RKO (cell line): ENCODE measurements at places on chromosomes 11 and 22.

DNA sequence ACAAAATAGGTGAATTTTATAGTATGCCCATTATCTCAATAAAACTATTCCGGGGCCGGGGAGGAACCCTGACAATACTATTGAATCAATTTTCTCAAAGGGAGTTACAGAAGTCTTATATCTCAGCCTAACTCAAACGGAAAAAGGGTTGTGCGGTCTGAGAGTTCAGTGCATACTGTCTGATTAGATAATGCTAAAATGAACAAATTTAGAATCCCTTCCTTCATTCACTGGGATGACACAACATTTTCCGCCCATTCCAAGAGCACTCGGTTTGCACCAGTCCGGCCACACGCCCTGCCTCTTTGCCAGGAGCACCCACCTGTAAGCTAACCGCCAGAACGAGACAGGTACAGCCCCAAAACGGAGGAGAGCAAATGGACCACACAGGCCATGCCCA lies 50.0 kb upstream of the NFRKB start:
- DNase-seq: no peak

GRCh38 chr22:48043581-48043980 lies 1281.1 kb downstream of the TBC1D22A start:
- no peak for DNase-seq

DNA sequence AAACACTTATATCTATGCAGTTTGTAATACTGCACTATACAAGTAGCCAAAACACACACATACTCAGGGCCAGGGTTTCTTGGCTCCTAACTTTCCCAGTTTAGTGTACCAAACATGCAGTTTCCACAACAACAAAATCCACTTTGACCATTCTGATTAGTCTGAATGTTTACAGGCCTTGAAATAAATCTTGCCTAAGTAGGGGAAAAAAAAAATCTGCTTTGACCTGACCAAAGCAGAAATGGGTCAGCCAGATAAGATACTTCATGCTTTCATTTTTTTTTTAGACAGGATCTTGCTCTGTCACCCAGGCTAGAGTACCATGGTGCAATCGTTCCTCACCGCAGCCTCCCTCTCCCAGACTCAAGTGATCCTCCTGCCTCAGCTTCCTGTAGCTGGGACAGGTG lies 10.1 kb downstream of the PRR14L start:
- no peak for DNase-seq

DNA sequence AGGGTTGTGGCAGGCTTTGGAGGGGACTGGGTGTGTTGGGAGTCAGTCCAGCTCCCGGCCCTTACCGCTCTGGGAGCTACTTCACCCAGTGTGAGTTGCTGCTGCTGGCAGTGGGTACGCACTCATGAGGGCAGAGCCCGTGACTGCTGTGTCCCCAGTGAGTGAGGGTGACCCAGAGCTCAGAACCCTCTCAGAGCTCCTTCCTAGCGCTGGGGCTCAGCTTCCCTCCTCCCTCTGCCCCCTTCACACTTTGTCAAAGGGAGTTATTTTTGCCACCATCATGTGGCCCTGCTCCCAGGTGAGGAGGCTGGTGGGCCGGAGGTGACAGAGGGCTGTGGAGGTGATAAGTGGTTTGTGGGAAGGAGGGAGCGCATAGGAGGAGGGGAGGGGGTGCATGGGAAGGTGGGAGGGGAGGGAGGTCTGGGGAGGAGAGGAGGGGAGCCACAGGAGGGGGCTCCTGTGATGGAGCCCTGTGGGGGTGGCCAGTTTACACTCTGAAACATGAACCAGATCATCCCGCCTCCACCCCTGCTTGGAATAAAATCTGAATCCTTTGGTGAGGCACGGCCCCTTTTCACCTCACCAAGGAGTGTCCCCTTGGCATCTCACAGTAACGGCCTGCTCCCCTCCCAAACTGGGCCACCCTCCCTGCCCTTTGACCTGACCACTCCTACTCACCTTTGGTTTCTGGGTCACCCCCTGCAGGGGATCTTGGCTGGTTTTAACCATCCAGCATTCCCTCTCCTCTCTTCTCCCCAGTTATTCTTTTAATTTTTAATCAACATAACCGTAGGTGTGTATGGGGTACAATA lies 9.9 kb downstream of the NDUFV1 start:
- no peak for DNase-seq

DNA sequence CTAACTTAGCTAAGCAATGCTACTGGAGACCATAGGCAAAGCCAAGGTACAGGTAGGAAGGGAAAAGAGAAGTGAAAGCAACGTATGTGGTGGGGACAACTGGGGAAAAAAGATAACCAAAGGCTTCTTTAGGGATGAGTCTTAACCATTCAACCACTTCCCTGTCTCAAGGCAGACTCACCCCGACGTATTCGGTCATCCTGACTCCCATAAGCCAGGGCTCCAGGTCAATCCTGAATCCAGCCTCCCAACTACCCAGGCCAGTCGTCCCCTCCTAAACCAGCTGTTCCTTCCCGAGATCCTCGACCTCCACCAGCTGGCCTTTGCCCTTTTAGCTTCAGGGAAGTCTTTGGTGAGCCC lies 330 bp downstream of the ACP2 start:
- DNase-seq: peak; percentile 59
